Right forelimb (tissue), 1 donor: ENCODE measurements at places on chromosomes 4 and X.

DNA sequence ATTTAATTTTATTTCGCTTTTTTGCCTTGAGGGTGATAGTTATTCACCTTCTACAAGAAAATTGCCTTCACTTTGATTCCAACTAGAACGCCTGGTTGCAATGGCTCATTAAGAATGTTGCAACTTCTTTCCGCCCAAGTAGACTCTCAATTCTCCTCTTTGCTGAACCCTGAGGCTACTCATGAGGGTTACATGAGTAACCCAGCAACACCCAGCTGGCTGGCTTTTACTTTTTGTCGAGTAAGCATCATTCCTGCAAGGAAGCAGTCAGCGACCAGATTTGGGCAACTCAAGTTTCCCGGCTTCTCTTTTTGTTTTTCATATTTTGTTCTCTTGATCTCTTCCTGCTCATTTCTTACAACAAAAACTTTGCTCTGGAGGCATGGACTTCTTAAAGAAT lies 495.4 kb downstream of the PACRGL start:
- DNase-seq: no peak

GRCh38 chr4:165367040-165367439 lies 11.8 kb upstream of the CPE start:
- no peak for DNase-seq

DNA sequence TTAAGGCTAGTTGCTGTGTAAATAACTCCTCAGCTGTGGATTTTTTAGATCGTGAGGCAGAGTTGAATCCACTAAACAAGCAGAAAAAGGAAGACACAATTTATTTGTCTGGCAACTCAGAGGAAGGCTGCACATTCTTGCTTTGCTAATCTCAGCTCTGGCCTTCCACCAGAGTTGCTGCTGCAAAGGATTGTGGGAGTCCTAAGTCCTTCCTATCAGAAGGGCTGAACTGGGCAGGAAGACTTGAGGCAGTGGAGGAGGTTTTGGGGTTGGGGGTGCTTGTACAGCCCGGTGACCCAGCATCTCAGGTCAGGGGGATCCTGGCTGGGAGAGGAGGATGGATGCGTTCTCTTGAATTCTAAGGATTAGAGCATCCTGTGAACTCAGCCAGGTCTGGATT lies 11.0 kb upstream of the VSIG1 start:
- no peak for DNase-seq

DNA sequence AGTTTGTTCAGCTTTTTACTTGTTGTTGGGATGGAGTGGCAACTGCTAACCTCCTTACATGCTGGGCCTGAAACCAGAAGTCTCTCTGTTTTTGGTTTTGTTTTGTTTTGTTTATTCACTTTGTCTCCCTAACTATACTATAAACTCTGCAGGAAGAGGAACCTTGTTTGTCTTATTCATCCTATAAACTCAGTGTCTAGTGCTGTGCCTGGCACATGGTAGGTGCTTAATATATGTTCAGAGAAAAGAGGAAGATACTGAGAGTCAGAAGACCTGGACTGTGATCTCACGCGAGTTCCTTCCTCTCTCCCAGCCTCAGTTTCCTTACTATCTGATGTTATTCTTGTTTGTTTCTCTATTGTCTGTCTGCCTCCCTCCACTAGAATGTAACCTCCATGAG lies 71.3 kb downstream of the PRPS1 start:
- DNase-seq: no peak

- no peak for DNase-seq
Observed at GRCh38 chr4:6467600-6467999, 4.8 kb downstream of the PPP2R2C start.

- no peak for DNase-seq
Observed at GRCh38 chrX:39802354-39802753, 295.4 kb downstream of the BCOR start.

DNA sequence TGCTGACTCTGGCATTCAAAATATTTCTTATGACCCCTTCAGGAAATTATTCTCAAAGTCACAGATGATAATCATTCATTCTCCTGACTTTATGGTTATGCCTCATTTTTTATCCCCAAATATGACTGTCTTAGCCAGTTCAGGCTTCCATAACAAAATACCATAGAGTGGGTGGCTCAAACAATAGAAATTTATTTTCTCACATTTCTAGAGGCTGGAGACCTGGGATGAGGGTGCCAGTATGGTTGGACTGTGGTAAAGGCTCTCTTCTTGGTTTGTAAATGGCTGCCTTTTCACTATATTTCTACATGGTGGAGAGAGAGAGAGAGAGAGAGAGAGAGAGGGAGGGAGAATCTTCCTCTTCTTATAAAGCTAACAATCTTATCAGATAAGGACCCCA lies 20.5 kb downstream of the FRMD7 start:
- DNase-seq: no peak

GRCh38 chr4:72295966-72296557 lies 264.3 kb downstream of the NPFFR2 start:
- DNase-seq: no peak

GRCh38 chr4:119629142-119629471 lies 503 bp upstream of the PDE5A start:
- DNase-seq: no peak

DNA sequence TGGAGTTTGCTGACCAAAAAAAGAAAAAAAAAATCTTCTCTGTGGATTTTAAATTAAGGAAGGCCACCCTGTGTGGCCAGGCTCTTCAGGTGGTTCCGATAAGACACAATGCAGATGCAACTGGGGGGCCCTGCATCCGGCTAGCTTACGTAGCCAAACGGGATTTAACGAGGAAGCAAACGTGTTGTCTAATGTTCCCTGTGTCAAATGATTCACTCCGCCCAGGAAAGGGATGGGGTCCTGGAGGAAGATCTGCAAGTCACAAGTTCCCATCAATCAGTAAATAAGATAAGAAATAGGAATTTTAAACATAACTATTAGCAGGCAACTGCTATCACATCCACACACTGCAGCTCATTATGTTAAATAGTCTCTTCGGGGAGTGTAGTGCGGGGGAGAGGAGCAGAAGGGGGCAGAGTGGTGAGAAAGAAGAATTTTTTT lies 216.4 kb upstream of the GYPA start:
- DNase-seq: no peak

GRCh38 chrX:46686003-46686645 lies 72.8 kb downstream of the SLC9A7 start:
- DNase-seq: no peak
